AG08395 (cell line): ENCODE measurements at places on chromosomes 5 and 9.
A peak's percentile ranks its signal among the peaks of the same experiment; 100 is the strongest.

GRCh38 chr9:95143591-95144561 is 173.6 kb downstream of the FANCC start:
- peak; percentile 70 for DNase-seq

- DNase-seq, result no peak
Measured at GRCh38 chr5:73968246-73968645, 342.2 kb downstream of the ARHGEF28 start.

- peak; percentile 76 for DNase-seq
Measured at GRCh38 chr5:65742565-65743231, 20.7 kb downstream of the NLN start.

GRCh38 chr5:68818057-68818695 is 275.6 kb upstream of the SLC30A5 start:
- DNase-seq, result peak; percentile 59

GRCh38 chr5:52898961-52899680 is 90.0 kb upstream of the ITGA2 start:
- DNase-seq, result no peak

- peak; percentile 82 for DNase-seq
Measured at GRCh38 chr5:10695055-10695649, 65.9 kb downstream of the DAP start.

DNA sequence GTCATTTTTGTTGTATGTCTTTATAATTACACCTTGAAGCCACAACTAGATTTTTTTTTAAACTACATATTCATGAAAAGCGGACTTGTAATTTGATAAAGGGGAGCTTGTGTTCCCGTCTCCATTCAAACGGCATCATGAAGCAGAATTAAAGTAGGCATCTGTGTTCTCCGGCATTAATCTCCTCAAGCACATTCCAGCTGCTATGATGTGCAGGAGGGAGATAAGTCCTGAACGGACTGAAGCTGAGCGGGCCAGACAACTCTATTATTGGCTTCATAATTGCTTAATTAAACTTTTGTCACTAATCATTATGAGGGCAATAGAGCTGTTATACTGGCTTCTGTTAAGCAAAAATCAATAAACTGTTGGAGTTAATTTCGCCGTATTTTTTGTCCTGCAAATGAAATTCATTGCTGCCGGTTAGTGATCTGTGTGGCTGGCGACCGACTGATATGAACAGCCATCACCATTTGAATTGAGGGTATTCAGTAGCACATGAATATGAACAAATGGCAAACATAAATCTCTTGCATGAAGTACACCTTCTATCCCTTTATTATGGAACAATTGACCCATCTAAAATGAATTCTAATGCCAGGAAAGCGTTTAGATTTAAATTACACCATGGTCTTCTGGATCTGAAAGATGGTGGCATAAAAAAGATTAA is 408.8 kb upstream of the IRX1 start:
- DNase-seq, result no peak

- no peak for DNase-seq
Measured at GRCh38 chr5:88674356-88675167, 208.4 kb downstream of the MEF2C start.

- no peak for DNase-seq
Measured at GRCh38 chr5:133260715-133261114, 208.9 kb downstream of the HSPA4 start.

DNA sequence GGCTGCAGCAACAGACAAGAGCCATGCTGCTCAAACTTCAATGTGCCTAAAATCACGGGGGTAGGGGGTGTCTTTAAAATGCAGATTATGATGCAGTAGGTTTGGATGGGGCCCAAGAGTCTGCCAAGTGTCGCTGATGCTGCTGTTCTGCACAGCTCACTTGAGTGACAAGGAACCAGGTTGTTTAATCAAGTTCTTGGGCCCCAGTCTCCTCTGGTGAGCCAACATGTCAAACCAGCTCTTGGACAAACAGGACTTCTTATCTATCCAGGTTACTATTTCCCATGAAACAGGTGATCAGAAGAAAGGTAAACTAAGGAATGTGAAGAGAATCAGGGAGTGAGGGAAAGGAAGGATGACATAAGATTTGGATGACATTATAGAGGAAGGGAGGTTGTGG is 78.0 kb downstream of the APBA1 start:
- no peak for DNase-seq

DNA sequence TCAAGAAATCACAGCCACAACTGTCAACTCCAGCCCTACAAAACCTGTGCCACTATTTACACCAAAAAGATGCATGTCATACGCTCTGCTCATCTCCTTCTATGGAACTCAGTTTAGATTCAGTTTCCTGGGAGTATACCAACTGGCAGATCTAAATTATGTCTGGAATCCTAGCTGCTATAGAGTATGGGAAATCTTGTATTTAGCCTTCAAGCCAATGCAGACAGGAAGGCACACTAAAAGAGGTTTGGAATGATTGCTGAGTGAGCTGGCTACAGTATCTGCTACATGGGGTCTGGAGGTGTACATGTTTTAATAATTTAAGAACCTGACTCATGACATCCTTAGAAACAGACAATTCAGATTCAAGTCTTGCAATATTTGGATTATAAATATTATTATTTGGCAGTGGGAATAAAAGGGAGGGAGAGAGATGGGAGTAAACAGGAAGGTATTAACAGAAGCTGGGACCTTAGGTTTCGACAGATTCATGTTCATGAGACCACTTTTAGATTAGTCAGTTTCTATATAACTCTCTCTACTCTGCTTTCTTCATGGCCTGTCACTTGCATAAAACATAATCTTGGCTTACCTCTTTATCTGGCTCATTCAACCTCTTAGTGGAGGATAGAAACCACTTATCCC is 178.8 kb upstream of the HAPLN1 start:
- DNase-seq, result no peak

- DNase-seq, result no peak
Measured at GRCh38 chr5:103408408-103408807, 149.8 kb downstream of the MACIR start.

DNA sequence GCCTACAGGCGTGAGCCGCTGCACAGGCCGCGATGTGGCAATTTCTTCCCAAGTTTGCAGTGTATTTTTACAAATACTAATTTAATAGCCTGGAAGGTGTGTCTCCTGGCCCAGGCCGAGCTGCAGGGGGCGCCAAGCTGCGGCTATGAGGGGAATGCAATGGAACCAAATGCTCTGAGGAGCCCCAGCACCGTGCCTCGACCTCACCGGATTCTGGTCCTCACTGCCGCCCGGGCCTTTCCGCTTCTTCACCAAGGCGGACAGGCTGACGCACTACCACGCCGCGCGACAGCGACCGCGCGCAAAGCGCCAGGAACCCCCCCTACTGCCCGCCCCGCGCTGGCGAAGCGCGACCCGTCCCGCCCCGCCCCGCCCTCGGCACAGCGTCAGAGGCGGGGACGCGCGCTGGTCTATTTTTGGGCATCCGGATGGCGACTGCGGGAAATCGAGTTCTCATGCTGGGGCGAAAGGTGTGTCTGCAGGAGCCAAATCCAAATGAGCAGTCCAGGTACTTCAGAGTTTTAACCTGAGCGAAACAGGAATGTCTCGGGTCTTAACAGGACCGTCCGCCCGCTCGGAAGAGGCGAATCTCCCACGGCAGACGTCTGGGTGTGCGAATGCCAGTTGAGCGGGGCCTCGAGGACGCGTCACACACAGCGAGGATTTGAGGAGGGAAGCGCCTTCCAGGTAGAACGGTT is 31.7 kb upstream of the PRXL2C start:
- peak; percentile 85 for DNase-seq

GRCh38 chr5:54275361-54275760 is 35.0 kb downstream of the ARL15 start:
- no peak for DNase-seq

- no peak for DNase-seq
Measured at GRCh38 chr9:69089491-69089890, 53.9 kb downstream of the FXN start.

DNA sequence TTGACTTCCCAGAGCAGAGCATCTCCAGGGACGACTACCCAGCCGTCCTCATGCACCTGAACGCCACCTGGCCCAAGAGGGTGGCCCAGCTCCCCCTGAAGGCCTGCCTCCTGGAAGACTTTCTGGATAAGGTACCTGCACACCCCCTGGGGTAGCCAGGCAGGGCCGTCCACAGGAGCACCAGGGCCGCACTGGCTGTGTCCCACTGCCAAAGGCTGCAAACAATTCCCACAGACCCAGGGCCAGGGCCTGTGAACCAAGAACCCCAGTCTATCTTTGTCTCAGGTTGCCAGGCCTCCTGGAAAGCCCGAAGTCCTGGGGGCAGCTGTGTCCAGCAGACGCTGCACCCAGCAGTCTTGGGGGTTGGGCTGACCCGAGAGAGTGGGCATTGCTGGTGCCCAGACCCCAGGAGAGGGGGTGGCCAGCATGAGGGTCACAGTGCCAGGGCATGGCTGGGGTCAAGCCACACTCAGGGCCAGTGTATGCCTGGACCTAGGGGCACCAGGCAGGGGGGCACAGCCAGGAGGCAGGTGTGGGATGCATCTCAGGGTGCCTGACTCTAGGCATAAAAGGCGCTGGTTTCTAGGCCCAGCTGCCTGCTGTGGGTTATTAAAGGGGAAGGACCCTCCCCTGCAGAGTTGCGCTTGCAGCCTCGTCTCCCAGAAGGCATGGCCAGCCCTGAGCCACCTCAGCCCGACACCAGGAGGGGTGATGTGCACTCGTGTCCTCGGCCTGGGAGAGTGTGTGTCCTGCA is 17.7 kb downstream of the SLC6A18 start:
- DNase-seq, result no peak

- DNase-seq, result no peak
Measured at GRCh38 chr5:177388521-177389052, 4.4 kb downstream of the SLC34A1 start.

- peak; percentile 12 for DNase-seq
Measured at GRCh38 chr5:65213921-65214525, 267.7 kb downstream of the ADAMTS6 start.

DNA sequence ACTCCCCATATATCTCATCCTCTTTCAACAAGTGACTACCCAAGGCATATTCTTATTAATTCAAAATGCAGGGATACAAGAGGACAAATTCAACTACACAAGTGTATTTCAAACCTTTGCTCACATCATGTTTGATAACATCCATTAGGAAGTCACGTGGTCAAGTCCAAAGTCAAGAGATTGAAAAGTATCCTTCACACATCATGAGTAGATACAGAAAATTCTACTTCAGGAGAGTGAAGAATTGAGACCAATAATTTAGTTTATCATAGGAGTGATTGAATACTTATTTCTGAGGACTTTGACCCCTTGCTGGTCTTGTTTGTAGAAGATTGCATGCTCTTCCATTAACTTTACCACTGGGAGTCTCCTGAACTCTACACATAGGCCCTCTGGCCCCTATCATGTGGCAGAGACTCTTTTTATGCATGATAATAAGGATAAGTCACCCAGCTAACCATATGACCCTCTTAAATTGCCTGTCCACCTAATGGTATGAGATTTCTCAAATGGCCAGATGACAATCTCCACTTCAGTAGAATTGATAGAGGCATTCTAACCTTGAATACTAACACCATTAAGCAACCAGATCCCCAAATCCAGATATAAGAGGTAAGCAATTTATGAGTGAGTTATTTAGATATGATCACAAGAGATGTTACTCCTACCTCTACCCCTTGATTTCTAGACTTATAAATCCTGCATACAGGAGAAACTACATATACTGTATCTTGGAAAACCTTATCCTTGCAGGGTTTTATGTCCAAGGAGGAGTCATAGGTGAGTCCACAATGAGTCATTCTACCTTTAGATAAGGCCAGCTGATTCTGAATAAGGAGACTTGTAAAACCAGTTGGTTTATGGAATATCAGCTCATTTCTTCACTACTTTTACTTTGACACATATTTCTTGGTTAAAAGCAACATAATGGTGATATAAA is 26.6 kb upstream of the SLC46A2 start:
- no peak for DNase-seq

- DNase-seq, result no peak
Measured at GRCh38 chr5:34449639-34450038, 206.5 kb upstream of the RAI14 start.

DNA sequence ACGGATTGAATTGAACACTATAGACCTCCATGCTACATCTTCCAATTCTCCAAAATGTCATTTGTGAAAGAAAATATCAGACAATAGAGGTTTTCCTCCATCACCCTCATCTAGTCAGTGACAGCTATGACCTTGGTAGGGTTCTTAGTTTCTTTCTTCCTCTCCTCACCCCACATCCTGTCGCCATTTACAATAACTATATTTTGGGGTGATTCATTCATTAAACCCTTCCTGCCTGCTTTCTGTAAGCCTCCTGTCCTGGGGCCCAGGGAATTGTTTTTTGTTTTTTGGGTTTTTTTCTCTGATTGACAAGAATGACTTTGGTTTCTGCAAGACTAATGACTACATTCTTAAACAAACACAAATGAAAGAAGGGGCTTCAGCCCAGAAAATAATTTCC is 82.6 kb downstream of the PRELID2 start:
- no peak for DNase-seq

DNA sequence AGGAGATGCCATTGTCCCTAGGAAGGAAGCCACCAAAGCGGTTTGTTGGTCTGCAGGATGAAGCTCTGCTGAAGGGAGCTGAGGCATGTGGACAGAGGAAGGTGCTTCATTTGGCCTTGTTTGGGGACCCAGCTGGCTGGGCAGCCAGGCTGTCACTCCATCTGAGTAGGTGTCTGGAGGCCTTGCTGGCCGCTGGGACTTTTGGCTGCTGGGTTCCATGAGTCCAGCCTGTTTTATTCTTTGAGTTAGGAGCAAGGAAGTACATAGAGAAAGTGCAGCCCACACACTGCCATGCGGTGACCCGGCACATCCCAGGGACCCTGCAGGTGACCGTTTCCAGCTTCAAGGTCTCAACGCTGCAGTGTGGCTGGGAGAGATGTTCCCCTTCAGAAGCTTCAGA is 251.2 kb upstream of the IRX4 start:
- no peak for DNase-seq

GRCh38 chr9:35335164-35335563 is 154.7 kb upstream of the RUSC2 start:
- DNase-seq, result no peak

- DNase-seq, result no peak
Measured at GRCh38 chr5:76331126-76331525, 72.0 kb upstream of the IQGAP2 start.
